ENCODE measurements at places on chromosomes 16 and 17.
A peak's percentile ranks its signal among the peaks of the same experiment; 100 is the strongest.

GRCh38 chr17:44794851-44795413 lies 35.2 kb downstream of the GJC1 start:
- DNase-seq = no peak
- H3K27me3 ChIP-seq = no peaks in the 10 kb centered on the region
- peaks cover 43% of the 10 kb centered on the region for H3K36me3 ChIP-seq
- H3K4me1 ChIP-seq = peaks cover 22% of the 10 kb centered on the region
- peak overlapping the region; percentile 23 for H3K27ac ChIP-seq

DNA sequence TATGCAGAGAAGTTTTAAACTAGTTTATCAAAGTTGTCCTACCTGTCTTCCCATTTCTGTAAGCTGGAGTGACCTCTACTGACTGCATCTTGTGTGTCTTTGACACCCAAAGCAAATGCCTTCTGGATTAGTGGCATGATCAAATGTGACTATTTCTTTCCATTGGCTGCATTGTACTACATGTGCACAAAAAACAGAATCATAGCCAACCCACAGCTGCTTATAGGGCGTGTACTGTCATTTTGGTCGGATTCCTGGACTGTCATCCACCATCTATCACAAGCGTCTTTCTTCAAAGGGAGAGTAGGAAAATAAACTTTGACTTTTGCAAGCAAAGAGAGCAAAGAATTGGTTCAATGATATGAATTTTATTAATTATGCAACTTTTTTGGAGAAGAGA lies 310.6 kb downstream of the MAP2K6 start:
- no peak overlapping the region for H3K27ac ChIP-seq
- DNase-seq = no peak
- H3K36me3 ChIP-seq = no peaks in the 10 kb centered on the region
- no peaks in the 10 kb centered on the region for H3K27me3 ChIP-seq

DNA sequence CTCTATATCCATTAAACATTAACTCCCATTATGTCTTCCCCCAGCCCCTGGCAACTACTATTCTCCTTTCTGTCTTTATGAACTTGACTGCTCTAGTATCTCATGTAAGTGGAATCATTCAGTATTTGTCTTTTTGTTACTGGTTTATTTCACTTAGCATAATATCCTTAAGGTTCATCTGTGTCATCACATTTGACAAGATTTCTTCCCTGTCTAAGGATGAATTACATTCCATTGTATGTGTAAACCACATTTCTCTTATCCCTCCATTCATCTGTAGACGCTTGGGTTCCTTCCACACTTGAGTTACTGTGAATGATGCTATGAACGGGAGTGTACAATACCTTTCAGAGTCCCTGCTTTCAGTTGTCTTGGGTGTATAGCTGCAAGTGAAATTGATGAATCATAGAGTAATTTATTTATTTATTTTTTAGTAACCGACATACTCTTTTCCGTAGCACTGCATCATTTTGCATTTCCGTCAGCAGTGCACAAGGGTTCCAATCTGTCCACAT lies 399.7 kb upstream of the RBFOX1 start:
- H3K36me3 ChIP-seq = no peaks in the 10 kb centered on the region
- H3K27ac ChIP-seq = no peak overlapping the region
- H3K27me3 ChIP-seq = no peaks in the 10 kb centered on the region
- no peak for DNase-seq

DNA sequence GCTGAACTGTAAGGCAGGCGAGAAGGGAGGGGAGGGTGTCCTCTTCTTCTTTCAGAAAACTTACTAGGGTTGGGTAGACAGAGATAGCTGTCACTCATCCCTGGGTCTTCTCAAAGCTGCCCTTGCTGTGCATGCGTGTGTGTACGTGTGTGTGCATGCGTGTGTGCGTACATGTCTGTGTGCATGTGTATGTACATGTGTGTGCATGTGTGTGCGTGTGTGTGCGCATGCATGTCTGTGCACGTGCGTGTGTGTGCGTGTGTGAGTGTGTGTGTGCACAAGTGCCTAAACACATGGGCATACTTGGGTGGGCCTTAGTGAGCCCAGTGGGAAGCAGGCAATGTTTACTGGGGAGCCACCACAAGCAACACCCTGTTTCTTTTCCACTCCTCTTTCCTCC lies 154.8 kb upstream of the TNRC6C start:
- H3K27me3 ChIP-seq = no peaks in the 10 kb centered on the region
- no peak overlapping the region for H3K27ac ChIP-seq
- H3K36me3 ChIP-seq = no peaks in the 10 kb centered on the region

DNA sequence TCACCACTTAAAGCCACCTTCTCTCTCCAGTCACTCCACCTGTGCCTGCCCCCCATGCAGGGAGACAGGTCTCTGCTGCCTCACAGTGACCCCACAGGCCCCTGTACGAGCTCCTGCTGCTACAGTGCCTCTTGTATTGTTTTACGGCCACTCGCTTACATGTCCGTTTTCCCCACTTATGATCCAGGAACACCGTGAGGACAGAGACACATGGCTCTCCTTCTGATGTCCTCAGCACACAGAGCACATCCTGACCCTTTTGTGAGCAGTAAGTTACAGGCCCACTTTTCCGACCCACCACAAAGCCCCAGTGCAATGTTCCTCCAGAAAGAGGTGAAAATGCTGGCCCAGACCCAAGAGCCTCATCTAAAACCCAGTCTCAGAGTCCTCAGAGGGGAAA lies 84.8 kb upstream of the GNAO1 start:
- no peak for DNase-seq
- H3K4me3 ChIP-seq = no peak overlapping the region
- no peaks in the 10 kb centered on the region for H3K36me3 ChIP-seq
- no peak overlapping the region for H3K27ac ChIP-seq
- peaks cover 75% of the 10 kb centered on the region for H3K27me3 ChIP-seq

- no peaks in the 10 kb centered on the region for H3K27me3 ChIP-seq
- H3K27ac ChIP-seq = no peak overlapping the region
- H3K36me3 ChIP-seq = peaks cover 86% of the 10 kb centered on the region
- no peak overlapping the region for H3K4me3 ChIP-seq
These were observed 3.4 kb downstream of the PLEKHH3 start for GRCh38 chr17:42673266-42673884.

- peaks cover 39% of the 10 kb centered on the region for H3K27me3 ChIP-seq
- DNase-seq = no peak
These were observed 13.2 kb downstream of the IGFBP4 start for GRCh38 chr17:40456396-40456951.

DNA sequence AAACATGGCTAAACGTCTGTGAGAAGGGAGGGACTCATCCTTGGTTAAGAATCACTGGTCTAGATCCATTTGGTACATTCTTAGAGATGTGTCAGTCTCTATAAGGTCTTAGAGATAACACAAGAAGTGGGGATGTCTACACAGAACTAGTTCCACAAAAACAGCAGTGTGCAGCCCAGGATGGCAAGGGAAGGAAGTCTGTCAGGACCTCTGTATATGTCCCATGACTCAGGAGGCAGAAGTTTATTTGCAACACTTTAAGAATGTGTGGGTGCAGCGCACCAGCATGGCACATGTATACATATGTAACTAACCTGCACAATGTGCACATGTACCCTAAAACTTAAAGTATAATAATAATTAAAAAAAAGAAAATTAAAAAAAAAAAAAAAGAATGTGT lies 548.5 kb upstream of the SOX9 start:
- H3K36me3 ChIP-seq = no peaks in the 10 kb centered on the region
- no peak overlapping the region for H3K4me3 ChIP-seq
- DNase-seq = no peak
- H3K27ac ChIP-seq = no peak overlapping the region

GRCh38 chr17:19664136-19664820 lies 15.7 kb downstream of the ALDH3A2 start:
- H3K4me1 ChIP-seq = peaks cover 9% of the 10 kb centered on the region
- no peak overlapping the region for H3K27ac ChIP-seq
- no peak overlapping the region for H3K4me3 ChIP-seq
- peaks cover 5% of the 10 kb centered on the region for H3K36me3 ChIP-seq

Data from Calu3 (cell line).